Upper lobe of left lung (tissue), 6 donors: ENCODE measurements at places on chromosomes 12 and 14.

GRCh38 chr12:269191-269590, 6.6 kb upstream of the SLC6A13 start:
- no peak for DNase-seq

DNA sequence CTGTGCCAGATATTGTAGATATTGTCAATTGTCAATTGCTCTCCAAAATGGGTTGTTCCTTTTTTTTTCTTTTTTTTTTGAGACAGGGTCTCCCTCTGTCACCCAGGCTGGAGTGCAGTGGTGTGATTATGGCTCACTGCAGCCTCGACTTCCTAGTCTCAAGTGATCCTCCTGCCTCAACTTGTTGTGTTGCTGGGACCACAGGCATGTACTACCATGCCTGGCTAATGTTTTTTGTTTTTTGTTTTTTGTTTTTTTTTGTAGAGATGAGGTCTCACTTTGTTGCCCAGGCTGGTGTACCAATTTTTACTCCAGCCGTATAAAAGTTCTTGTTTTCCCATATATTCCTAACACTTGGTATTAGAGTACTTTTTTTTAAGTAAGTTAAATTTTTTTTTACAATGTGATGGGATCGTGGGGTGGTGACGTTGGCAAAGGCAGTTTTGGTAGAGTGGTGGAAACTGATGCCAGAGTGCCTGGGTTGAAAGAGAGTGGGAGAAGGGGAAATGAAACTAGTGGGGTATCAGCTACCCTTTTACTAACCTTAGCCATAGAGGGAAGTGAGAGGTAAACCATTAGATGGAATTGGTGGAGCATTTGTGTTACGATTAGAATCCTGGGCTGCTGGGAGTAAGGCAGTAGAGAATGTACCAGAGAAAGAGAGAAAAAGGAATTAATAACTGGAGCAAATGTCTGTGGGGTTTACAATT, 33.0 kb upstream of the CFAP54 start:
- DNase-seq = no peak

DNA sequence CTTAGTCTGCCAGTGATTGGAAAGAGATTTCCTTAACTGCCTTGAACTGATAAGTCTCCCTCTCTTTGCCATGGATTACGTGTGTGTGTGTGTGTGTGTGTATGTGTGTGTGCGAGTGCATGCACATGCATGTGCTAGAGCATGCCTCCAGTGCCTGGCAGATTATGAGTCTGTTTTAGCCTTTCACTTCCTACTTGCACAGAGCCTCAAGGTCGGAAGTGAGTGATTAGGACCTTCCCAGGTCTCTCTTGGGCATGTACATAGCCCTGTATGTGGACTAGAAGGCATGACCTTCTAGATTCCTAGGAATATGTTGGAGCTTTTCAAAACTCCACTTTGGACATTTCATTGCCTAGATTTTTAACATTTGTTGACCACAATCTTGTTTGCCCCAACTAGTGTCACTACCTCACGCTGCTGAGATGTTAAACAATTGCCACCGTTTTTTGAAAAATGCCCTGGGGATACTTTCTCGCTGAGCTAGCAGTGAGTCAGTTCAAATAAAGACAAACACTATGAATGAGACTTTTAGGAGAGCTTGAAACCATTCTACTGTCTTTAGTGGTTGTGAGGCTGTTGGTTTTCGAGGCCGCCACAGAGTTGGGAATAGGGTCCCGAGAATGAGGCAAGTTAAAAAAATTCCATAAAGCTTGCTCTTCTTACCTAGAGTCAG, 28.2 kb downstream of the KIAA0586 start:
- DNase-seq = no peak

- no peak for DNase-seq
Measured at GRCh38 chr12:15788233-15789219, 662 bp downstream of the EPS8 start.

GRCh38 chr14:36130186-36130585, 46.3 kb downstream of the PTCSC3 start:
- DNase-seq = no peak

- no peak for DNase-seq
Measured at GRCh38 chr14:64993266-64993930, 6.7 kb downstream of the FNTB start.
